ENCODE measurements at places on chromosomes 4 and X.

GRCh38 chrX:130174045-130174704, 2.4 kb downstream of the RAB33A start:
- no peak for DNase-seq

DNA sequence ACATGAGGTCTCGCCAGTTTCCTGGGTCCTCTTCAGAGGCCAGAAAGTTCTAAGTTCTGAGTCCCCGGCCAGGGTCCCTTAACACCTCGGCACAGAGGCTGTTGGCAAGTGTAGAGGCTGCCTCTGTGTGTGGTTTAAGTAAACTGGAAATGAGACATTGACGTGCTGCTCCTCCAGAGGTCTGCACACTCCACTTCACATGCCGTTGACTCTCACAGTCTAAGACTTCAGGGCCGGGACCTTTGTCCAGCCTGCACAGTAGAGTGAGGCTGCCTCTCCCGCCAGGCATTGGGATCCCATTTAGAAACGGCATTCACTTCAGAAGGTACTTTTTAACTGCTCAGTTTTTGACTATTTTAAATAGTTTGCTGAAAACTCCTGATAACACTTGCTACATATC, 10.6 kb upstream of the TADA2B start:
- no peak for DNase-seq

- no peak for DNase-seq
Measured at GRCh38 chr4:106165351-106166010, 150.5 kb downstream of the TBCK start.

- DNase-seq, result no peak
Measured at GRCh38 chr4:98539741-98540140, 118.7 kb downstream of the TSPAN5 start.

GRCh38 chr4:57078685-57079521, 31.3 kb downstream of the IGFBP7 start:
- DNase-seq, result no peak

GRCh38 chr4:16738558-16738957, 159.9 kb downstream of the LDB2 start:
- DNase-seq, result no peak

GRCh38 chr4:76960014-76960413, 10.5 kb downstream of the SEPTIN11 start:
- DNase-seq, result no peak

DNA sequence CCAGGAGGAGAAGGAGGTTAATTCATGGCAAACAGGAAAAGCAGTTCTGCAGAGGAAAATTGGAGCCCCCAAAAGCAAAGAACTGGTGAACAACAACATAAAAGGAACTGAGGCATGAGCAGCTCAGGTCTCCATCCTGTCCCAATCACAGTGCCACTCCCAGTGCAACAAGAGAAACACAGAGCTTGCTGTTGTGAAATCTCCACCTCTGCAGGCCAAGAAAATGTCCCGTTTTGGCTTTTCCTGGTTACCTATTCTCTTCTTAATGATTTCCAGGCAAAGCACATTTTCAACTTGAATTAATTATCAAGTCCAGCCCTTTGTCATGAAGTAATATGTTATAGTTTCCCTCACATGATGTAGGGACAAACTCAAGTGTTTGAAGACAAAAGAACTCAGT, 778 bp downstream of the C1QTNF7 start:
- no peak for DNase-seq

DNA sequence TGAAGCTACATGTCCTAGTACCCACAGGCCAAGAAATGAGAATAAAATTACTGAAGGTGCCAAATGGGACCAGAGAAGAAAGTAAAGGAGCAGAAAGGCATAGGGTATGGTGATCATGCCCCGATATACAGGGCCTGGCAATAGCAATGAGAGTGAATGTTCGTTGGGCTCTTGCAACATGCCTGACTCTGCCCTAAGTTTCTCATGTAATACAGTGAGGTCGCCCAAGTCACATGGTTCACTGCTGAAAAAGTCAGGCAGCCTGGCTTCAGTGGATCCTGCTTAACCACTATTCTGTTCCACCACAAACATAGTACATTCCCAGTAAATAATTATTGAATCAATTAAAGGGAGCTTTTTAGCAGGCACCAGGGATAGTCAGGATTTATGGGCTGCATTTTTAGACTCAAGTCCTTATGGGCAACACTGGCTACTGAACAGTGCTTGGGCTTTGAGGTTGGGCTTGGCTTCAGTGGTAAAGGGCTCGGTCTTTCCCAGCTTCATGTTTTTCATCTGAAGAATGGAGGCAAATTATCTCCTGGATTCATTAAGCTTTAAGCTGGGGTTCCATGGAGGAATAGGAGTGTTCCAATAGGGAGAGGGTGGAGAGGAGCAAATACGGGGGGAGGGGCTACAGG, 67.1 kb upstream of the ZNF518B start:
- DNase-seq, result no peak

DNA sequence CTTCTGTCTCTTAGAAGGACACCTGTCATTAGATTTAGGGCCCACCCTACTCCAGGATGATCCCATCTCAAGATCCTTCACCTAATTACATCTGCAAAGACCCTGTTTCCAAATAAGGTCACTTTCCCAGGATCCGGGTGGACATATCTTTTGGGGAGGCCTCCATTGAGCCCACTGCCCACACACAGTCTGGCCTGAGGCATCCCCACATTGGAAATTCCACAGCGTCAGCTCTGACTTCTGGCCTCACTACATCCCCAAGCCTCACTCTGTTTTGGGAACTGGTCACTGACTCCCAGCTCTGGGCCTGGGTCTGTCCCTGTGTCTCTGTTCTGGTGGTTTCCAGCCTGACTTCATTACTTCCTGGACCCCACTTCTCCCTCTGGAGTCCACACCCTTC, 285.5 kb downstream of the CRLF2 start:
- DNase-seq, result no peak

- DNase-seq, result peak; percentile 11
Measured at GRCh38 chr4:183492791-183493222, 12.1 kb upstream of the ING2 start.

DNA sequence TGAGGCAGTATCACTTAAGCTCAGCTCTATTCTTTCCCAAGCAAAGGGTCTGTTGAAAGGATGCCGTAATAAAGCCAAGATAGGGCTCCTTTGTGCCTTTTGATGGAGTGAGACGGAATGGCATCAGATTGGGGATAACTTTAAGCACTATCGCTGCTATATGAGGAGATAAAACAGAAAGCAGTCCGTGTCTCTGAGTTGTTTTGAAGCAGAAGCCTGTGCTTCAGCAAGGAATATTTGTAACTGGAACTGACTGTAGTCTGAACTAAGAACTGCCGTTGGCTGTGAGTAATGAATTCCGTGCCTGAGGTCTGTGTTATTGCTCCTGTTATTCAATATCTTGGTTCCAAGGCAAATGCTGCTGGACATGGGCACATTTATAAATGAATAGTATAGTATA, 297.4 kb downstream of the ANKRD50 start:
- DNase-seq, result no peak

- no peak for DNase-seq
Measured at GRCh38 chrX:132271311-132271778, 52.1 kb upstream of the RAP2C start.

DNA sequence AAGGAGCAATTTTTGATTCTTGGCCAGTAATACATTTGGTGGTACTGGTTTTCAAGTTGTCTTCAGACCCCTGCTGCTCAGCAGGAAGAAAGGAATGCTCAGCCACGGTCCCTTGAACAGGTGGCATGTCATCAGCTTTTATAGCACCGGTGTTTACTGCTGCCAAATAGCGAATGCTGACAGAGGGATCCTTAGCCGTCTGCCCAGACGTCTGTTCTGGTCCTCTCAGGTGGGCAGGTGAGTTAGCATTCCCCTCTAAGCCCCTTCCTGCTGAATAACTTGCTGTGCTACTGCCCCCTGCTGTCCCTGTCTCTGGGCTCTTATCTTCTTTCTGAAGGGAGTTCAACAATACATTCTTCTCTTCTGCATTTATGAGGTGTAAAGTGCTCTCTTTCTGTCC, 28.4 kb downstream of the BOD1L1 start:
- DNase-seq, result no peak

GRCh38 chr4:74112399-74113105, 13.6 kb upstream of the CXCL2 start:
- no peak for DNase-seq

DNA sequence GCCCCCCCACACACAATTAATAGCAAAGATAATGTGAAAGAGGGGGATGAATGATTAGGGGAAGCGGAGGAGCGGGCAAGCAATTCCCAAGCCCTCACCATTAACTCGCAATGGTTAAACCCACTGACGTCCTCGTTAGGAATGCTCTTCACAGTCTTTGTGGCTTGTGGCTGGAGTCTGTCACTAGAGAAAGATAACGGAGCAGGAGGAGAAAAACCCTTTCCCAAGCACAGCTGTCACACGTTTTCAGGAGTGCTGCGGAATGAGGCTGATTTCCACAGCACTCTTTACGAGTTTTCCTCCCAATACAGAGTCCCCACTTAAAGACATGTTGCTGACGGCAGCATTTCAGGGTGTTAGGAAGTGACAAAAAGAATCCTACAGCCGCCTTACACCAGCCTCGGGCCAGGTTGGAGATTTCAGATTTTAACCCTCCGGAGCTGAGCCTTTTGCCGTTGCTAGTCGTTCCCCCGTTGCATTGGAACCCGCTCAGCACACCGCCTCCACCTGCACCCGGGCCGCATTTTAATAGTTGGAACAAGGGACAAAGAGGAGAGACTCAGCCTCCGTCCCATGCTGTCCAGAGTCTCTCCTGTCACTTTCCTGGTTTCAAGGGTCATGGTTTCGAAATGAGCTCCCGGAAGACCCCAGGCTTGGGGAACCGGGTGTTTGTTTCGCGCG, 92.2 kb downstream of the GEMIN8 start:
- DNase-seq, result no peak

DNA sequence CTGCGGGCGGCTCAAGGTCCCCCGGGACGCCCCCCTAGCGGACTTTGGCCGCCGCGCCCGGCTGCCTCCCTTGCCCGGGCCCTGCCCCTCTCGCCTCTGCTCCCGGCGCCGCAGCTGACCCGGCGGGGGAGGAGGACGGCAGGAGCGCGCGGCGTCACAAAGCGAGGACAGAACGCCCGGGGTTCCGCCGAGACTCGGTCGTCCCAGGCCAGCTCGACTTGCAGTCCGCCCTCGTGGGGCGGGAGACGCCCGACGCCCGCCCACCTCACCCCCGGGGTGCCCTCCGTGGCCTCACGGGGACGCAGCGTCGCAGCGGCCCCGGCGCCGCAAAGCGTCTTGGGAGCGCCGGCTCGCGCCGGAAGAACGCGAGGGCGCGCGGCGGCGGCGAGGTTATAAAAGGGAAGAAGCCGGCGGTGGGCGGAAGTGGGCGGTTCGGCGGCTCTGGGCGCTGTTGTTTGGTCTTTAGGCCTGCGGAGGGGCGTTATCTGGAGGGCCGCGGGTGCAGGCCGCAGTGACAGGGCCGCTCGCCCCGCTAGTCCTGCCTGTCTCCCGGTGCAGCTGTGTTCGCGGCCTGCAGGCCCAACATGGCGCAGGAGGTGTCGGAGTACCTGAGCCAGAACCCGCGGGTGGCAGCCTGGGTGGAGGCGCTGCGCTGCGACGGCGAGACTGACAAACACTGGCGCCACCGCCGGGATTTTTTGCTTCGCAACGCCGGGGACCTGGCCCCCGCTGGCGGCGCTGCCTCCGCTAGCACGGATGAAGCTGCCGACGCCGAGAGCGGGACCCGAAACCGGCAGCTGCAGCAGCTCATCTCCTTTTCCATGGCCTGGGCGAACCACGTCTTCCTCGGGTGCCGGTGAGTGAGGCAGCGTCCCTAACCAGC, at the start of gene CDKN2AIP:
CDKN2AIP (plus strand) TSS at position 423 of the 883 bp plus-strand sequence; CDS start at position 585, 162 bp downstream.
- peak; percentile 82 for DNase-seq

GRCh38 chr4:153838564-153838963, 49.7 kb upstream of the SFRP2 start:
- DNase-seq, result no peak

DNA sequence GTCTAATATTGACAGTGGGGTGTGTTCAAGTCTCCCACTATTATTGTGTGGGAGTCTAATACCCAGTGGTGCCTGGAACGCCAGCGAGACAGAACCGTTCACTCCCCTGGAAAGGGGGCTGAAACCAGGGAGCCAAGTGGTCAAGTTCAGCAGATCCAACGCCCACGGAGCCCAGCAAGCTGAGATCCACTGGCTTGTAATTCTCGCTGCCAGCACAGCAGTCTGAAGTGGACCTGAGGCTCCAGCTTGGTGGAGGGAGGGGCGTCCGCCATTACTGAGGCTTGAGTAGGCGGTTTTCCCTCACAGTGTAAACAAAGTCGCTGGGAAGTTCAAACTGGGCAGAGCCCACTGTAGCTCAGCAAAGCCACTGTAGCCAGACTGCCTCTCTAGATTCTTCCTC, 407.3 kb downstream of the DMD start:
- DNase-seq, result no peak

DNA sequence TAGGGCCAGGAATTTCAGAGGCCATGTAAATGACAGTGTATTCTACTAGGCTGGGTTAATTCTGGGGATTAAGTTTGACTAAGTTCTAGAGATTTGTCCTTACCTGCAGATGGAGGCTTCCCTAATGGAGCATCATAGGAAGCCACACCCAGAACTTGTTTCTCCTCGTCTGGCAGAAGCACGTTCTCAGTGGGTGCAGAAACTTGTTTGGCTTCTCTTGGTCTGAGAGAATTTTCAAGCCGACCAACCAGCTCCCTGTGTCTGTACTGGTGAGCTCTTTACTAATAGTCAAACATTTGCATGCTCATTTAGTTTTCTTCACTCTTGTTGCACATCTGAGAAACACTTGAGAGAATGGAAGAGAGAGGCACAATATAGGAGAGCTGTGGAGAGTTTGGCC, 907 bp upstream of the ATP10D start:
- no peak for DNase-seq

DNA sequence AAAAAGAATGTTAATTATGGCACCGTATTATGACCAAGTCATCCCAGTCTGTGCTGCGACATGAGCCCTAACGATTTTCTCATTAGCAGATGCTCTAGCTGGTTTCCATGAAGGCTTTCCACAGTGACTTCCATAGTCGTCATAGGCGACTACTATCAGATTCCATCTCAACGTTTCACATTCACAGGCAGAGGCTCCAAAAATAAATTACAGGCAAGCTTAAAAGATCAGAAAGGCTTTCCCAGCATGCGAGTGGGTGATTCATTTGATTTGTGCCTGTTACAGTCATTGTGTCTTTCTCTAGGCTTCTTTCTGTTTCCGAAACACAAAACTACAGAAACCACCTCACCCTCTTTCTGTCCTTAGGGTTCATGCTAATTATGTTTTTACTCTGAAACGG, 43.2 kb downstream of the PALLD start:
- no peak for DNase-seq

- DNase-seq, result no peak
Measured at GRCh38 chrX:20217271-20217670, 49.4 kb downstream of the RPS6KA3 start.

- DNase-seq, result no peak
Measured at GRCh38 chr4:47410271-47410670, 53.2 kb downstream of the COMMD8 start.

- DNase-seq, result no peak
Measured at GRCh38 chr4:189613207-189613606, 327.5 kb upstream of the FRG1 start.
